NCI-H524 treated with DMSO at 0.1 percent for 48 hours (cell line): ENCODE measurements at places on chromosomes 11 and 22.

- no peak for DNase-seq
These were observed 6.6 kb downstream of the TCN1 start for GRCh38 chr11:59859673-59860072.

- DNase-seq = no peak
These were observed 46.5 kb upstream of the CRTAM start for GRCh38 chr11:122791836-122792235.

DNA sequence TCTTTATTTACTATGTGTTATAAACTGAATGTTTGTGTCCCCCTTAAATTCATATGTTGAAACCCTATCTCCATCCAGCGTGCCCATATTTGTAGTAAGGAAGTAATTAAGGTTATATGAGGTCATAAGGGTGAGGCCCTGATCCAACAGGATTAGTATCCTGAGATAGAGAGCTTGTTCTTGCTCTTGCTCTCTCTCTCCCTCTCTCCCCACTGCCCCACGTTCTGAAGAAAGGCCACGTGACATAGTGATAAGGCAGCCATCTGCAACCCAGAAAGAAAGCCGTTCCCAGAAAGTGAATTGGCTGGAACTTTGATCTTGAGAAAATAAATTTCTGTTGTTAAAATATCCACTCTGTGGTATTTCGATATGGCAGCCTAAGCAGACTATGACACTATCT is 212.5 kb downstream of the SWAP70 start:
- no peak for DNase-seq

DNA sequence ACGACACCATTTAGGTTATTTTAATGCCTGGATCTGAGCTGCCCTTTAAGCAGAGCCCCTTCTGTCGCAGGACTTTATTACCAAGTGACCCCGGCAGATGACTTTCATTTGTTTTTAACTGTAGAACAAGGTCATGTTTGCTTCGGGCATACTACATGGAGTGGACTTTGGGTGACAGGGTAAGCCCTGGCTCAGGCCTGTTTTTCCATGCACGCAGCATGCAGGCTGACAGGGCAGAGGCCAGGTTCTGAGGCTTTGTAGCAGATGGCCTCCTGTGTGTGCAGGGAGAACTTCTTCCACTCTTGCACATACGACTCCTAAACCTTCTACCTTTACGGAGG is 50.5 kb downstream of the SNX19 start:
- no peak for DNase-seq

DNA sequence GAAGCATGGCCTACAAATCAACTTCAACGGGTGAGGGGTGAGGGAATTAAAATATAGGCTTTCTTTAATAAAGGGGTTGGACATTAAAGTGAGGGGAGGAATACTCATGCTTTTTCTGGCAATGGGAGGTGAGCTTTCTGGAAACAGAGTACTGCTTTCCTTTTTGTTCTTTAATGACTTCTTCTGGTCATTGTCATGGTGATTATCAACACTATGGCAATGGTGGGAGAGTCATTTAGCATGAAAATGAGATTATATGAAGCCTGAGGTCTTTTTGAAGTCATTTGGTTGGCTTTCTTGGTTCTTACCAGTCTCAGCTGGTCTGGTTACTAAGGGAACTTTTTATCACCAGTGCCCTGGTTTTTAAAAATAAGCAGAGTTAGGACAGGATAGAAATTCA is 475.8 kb upstream of the LRRC4C start:
- no peak for DNase-seq

DNA sequence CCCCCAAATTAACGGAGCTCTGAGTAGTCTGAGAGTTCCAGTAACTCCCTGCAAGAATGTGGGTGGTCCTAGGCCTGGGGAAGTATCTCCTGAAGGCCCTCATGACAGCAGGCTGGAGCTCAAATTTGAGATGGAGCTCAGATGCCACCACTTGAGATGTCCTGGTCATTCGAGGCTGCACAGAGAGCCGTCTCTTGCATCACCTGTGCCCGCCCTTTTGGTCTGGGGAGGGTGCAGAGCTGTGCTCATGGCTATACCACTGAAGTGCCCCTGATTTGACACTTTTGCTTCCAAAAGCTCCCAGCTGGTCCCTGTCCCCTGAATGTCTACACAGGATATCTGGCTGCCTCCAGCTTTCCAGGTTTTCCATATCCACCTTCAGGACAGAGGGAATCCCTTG is 214.0 kb upstream of the B3GAT1 start:
- no peak for DNase-seq

DNA sequence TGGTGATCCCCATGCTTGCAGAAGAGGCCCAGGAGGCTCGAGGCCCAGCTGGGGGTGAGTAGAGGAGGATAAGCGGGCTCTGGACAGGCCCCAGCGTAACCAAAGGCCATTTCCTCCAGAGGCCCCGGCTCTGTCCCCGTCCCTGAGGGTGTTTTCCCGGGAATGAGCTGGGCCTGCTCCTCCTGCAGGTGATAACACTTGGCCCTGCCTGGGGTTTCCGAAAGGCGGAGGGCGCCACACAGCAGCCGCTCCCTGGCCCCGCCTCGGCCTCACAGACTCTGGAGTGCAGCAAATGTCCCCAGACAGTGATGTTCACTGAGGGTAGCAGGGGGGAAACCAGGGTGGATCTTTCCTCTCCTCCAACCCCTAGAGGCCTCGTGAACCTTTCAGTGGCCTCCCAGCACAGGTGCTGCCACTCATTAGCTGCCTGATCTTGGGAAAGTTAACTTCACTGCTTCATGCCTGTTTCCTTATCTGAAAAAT is 10.5 kb upstream of the MGAT3 start:
- no peak for DNase-seq

GRCh38 chr22:47634347-47634746 is 871.9 kb downstream of the TBC1D22A start:
- no peak for DNase-seq

GRCh38 chr22:46528121-46528610 is 9.3 kb downstream of the CELSR1 start:
- no peak for DNase-seq

DNA sequence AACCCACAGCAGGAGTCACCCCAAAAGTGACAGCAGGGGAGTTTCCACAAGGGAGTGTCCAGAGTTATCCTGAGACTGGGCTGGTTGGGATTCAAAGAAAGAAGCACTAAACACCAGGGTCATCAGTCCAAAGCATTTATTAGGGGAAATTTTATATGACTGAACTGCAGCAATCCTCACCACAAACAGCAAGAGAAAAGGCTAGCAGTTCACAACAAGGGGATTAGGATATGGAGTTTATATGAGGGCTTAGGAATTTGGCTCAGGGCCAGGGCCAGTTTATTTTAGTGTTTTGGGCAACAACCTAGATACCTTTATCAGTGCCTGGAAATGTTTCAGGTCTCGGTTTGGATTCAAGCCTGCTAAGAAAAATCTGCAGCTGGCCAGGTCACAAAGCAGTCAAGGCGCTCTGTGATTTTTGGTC is 4.6 kb upstream of the TMEM126A start:
- DNase-seq = no peak

GRCh38 chr11:72700146-72700545 is 25.9 kb upstream of the PDE2A start:
- DNase-seq = no peak

GRCh38 chr11:83306200-83307080 is 20.3 kb upstream of the CCDC90B start:
- DNase-seq = no peak

DNA sequence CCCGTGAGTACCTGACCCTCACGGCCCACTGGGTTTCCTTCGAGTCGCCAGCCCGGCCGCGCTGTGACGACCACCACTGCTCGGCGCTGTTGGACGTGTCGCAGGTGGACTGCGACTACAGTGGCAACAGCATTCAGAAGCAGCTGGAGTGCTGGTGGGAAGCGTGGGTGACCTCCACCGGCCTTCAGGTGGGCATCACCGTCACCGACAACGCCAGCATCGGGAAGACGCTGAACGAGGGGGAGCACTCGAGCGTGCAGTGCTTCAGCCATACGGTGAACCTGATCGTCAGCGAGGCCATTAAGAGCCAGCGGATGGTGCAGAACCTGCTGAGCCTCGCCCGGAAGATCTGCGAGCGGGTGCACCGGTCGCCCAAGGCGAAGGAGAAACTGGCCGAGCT is 32.2 kb downstream of the ZBED4 start:
- no peak for DNase-seq

GRCh38 chr11:31355131-31355530 is 14.4 kb downstream of the DCDC1 start:
- no peak for DNase-seq

DNA sequence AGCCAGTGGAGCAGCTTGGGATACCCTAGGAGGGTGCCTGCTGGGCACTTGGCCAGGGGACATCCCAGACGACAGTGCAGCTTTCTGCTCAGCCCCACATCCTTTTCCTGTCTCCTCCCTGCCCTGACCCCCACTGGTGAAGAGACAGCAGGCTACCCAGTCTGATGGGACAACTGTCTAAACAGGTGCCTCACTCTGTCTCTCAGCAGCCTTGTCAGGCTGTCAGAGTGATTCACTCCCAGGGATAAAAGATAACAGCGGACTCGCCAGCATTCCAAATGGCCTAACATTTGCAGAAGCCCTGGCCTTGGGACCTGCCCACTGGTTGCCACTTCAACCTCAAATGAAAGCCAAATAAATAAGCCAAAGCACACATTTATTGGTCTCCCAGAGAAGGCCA is 318.6 kb upstream of the PLET1 start:
- no peak for DNase-seq

DNA sequence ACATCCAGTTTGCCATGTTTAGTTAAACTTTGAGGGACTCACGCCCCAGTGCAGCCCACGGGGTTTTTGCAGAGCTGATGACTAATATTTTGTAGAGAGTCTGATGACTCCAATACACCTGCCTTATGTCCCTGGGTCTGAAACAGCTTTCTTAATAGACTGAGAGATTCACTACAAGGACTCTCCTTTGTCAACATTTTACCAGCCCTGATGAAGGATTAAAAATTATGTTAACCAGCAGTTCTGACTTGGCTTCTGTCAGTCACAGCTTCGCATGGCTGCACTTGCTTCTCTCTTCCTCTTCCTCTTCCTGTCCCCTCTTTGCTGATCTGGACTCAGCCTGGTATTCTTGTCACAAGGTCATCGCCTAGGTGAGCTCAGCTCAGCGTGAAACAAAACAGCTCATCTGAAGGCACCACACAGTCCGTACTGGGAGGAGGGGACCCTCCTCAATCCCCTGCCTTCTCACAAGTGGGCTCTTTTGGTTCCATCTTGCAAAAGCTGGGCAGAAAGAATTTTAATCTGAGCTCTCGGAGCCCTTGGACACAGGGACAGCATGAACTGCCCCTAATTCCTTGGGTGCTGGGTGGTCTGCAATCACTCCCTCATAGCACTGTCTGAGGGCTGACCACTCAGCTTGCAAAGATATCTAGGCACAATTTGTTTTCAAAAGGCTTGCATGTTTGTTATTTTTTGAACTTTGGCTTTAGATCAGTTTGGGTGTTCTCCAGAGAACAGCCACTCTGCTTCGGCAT is 38.1 kb upstream of the POU2AF1 start:
- no peak for DNase-seq

DNA sequence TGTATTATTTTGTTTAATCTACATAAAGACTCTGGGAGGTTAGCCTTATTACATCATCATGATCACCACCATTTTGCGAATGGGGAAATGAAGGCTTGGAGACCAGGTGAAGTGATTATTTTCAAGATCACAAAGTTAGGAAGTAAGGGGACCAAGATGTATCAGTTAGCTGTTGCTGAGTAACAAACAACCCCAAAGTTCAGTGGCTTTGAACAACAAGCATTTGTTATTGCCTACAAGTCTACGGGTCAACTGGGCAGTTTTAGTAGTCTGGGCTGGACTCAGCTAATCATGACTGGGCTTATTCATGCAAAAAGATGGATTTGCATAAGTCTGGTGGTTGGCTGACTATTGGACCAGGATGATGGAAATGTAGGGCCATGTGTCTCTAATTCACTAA is 389.2 kb downstream of the MIAT start:
- no peak for DNase-seq

DNA sequence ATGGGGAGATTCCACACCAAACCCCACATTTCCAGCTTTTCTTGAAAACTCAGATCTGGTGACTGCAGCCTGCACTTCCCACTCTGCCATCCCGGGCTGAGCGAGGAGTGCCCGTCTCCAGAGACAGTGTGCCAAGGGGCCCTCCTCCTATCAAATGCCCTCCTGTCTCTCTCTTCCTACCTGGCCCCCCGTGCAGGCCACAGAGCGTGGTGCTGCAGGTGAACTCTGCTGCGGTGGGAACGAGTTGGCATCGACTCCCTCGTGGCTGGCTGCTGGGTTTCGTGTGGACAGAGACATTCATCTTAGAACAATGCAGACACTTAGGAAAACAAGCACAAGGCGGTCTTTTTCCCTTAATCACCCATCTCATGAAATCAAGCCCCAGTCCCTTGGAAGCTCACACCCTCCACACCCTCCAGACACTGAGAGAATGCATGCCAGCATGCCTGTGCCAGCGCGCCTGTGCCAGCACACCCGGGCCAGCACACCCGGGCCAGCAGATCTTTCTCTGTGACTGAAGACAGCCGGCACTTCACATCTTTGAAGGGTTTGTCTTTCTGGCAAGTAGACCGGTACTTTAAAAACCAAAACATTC is 65.0 kb downstream of the PARVB start:
- DNase-seq = no peak

DNA sequence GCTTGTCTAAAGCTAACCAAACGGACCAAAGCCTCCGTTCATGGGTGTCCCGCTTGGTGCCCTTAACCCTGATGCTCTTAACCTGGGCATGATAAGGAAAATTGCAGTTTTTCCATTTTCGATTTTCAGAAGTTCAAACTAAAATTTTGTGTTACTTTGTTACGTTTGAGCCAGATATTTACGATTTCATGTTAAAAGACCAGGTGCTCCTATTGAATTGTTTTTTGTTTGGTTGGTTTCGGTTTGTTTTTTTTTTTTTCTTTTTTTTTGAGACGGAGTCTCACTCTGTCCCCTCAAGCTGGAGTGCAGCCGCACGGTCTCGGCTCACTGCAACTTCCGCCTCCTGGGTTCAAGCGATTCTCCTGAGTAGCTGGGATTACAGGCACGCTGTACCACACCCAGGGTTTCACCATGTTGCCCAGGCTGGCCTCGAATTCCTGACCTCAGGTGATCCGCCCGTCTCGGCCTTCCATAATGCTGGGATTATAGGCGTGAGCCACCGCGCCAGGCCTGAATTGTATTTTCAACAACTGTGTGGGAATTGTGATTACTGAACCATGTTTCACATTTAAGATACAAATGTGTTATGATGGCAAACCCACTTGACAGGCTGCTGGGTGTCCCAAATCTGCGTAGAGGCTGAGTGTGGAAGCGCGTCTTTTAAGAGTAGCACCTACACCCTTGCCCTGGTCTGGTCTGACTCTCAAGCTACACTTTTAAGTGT is 864 bp upstream of the USP28 start:
- DNase-seq = no peak

GRCh38 chr11:10117709-10118351 is 176.2 kb downstream of the SBF2 start:
- no peak for DNase-seq
